ENCODE measurements at places on chromosomes 6 and 20. TPM values are rescaled to one million over a fixed set of nuclear protein-coding genes. Genes with fewer than 3 reads are reported as not detected.

DNA sequence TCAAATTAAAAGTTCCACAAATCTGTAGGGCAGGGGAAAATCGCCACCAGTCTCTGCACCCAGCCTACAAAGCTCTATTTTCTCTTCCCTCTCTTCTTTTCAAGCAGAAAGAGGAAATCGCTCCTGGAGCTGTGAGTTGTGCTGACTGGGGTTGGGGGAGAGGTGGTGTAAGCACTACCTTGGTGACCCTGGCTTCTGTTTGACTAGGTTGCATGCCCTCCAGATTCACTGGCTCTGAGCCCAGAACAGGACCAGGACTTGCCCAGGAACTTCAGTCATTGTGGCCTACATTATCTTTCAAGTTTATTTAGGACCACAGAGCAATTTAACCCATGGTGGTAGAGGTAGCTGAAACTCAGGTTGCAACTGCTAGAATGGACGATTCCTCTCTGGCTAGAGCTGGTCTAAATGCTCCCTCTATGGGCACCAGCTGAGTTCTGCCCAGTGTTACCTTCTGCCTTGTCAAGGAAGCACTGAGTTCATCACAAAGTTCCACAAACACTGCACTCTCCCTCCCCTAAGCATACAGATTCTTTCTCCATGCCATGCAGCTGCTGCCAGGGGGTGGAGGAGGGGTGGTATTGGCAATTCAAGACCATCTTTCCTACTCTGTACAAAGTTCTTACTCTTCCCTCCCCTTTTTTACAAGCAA, 122.0 kb upstream of the BMP5 start:
- no peak for DNase-seq

DNA sequence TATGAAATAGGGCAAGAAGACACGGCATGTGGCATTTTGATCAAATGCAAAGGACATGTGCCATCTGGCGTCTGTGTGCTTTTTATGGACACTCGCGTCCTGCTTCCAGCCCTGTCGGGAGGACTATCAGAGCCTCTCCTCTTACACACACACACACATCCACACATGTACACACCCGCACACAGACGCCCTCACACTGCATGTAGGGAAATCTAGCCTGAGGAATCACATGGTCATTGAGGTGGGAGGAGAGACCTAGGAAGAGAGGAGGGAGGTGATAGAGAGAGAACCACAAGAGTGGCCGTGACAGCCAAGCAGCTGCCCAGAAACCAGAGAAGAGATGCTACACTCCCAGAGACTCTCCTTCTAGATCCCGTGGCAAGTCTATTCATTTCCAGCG, 105.9 kb upstream of the CDYL start:
- no peak for DNase-seq

DNA sequence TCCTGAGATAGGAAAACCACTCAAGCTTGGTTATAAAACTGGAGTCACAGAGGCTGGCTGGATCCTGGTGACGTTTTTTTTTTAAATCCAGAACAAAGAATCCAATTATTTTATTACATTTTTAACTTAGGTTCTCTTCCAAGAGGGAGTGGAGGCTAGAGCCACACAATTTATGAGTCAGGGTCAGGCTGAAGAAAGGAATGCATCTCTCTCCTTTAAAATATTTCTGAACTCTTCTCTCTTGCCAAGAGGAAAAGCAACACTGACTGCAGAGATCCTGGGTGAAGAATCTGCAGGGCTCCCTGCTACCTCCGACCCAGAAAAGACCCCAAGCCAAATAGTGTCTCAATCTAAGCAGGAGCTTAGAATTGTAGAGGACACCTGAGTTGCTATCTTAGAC, 88.5 kb upstream of the SSTR4 start:
- DNase-seq = no peak

Gene TDRD6
- 0.52 TPM for total RNA-seq

Gene IRF4
- 2.7 TPM for total RNA-seq

Gene ZBP1
- total RNA-seq = 0.24 TPM

Gene OR2J2
- total RNA-seq = not detected
